ENCODE measurements at places on chromosomes 2 and 18.

- DNase-seq, result no peak
These were observed 382.8 kb downstream of the SETBP1 start for GRCh38 chr18:45063246-45064038.

GRCh38 chr2:237359894-237360780, 53.8 kb downstream of the COL6A3 start:
- no peak for DNase-seq

- DNase-seq, result no peak
These were observed 134.0 kb upstream of the NCK2 start for GRCh38 chr2:105610576-105611332.

- peak; percentile 11 for DNase-seq
These were observed 2.6 kb downstream of the GTF3C2 start for GRCh38 chr2:27353762-27354596.

GRCh38 chr18:40608226-40608625, 1346.8 kb upstream of the PIK3C3 start:
- DNase-seq, result no peak

GRCh38 chr2:10900216-10901109, 11.3 kb upstream of the KCNF1 start:
- peak; percentile 20 for DNase-seq

- no peak for DNase-seq
These were observed 145.0 kb upstream of the PELI1 start for GRCh38 chr2:64289251-64289650.

GRCh38 chr18:43571078-43571689, 293.9 kb upstream of the SYT4 start:
- DNase-seq, result peak; percentile 31

- DNase-seq, result no peak
These were observed 54.0 kb upstream of the IMP4 start for GRCh38 chr2:130288467-130289403.

DNA sequence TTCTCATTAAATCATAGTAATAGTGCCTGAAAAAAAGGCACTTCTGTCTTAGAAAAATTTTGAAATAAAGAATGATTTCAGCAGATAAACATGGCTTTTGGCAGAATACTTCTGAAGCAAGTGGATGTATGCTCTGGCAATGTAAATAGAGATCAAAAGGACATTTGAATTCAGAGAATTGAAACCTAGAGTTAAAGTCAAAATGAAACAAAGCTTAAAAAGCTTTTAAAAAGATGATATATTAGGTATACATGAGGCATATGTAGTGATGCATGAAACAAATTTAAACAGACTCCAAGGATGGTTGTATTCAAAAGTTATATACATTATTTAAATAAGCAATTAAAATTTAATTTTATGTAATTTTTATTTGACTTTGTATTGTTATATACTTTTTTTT, 1344.5 kb upstream of the TMEFF2 start:
- no peak for DNase-seq

DNA sequence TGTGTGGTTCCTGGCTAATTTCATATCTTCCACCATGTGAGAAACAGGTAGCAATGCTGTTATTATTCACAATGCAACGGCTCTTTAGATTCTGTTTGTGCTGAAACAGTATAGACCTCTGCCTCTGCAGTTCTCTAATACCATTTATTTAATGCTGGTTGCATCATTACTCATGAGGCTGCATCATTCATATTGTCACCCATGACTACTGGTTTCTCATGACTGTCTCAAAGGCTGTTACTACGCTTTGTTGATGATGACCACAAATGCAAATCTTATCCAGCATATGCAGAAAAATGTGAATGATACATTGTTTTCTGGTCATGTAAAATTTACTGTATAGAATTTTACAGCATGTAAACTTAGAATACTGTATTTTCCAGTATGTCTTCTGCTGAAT, 22.5 kb downstream of the CAVIN2 start:
- DNase-seq, result no peak

DNA sequence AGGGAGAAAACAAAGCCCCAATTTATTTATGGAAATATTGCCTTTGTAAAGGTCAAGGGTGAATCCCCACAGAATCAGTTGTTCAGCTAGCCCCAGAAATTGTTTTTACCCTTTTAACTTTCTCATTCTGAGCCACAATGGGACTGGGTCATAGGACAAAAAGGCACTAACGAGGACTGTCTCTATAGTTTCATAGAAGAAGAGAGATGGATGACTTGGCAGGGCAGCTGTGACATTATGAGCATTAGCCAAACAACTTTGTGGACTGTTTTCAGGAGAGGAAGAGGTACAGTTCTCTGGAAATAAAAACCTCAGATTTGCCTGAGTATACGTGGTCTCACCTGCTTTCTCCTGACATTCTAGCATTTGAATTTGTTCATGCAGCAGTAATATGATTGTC, 1155.8 kb upstream of the CHAC2 start:
- DNase-seq, result no peak

GRCh38 chr2:236935631-236936445, 149.9 kb upstream of the COPS8 start:
- no peak for DNase-seq

DNA sequence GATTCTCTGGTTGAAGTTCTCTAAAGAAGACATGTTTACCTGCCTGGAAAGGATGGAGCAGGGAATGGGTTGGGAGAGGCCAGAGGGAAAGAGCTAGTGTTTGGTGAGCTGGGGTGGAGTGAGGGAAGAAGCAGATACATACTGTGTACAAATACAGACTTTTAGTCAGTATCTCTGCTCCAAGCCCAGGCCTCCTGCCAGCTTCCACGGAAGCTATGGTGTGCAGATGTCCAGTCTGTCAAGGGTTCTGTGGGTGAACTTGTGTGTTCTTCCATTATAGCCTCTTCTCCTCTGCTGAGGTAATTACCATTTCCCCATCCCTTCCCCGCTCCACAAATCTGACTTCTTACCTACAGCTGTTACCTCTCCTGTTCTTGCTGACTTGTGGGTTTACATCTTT, 208.6 kb downstream of the HRH4 start:
- DNase-seq, result no peak

DNA sequence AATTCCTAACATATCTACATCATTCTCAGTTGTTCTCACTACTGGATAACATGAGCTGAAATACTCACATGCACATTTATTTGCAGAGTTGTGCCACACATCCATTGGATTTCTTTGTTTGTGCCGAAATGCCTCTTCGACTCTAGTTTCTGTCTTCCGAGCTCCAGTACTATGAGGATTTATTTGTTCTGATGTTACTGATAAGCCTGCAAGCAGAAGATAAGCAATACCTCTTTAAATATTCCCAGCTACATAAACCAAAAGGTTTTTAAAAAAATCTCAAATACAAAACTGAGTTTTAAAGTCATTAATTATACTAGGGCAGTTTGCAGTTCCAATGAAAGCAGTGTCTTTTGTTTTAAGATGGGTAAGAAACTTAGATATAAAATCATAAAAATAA, 164.8 kb downstream of the ATAD2B start:
- no peak for DNase-seq

- DNase-seq, result no peak
These were observed 42.7 kb downstream of the ACSL3 start for GRCh38 chr2:222903234-222904220.

DNA sequence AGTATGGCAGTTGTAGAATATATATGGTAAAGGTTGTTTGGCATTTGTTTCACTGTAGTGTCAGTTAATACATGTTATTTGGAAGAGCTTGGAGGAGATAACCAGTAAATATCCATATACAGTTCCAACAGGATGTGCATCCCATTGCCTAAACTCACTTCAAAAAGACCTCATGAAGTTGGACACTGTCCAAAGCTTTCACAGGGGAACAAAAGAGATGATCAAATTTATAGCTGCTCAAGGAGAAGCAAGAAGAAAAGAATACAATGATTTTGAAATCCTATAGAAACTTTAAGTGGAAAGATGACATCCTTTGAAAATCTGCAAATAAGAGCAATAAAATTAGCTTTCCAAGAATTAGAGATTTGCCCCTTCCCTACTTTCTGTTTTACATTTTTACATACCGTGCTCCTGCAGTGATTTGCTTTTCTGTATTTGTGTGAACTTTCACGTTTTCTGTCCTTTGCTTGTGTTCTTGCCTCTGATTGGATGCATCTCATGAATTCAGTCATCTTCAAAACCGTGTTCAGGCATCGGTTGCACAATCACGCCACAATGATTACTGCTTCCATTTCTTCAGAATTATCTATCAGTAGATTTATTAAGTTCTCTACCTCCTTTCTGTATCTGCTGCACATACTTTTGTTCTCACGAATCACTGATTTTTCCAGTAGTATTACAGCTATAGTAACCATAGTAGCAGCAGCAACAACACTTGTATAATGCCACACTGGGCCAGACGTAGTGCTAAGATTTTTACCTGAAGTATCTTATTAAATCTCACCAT, 83.8 kb downstream of the PARD3B start:
- DNase-seq, result no peak

DNA sequence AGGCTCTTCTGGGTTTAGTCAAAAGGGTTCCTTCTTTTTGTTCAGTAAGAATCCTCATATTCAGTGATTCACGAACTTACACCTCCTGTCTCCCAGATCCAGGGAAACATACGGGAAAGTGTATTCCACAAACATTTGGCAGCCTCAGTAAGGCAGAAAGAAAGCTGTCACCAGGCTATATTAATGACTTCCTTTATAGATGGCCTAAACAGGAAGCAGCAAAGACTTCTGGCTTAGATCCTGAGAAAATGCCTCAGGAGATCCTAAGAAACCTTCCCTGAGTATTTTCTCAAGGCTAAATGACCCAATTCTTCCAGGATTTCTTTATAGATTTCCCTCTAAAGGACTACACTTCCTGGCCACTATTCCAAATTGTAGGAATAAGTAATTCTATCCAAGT, 1995.5 kb upstream of the CELF4 start:
- DNase-seq, result no peak

- DNase-seq, result no peak
These were observed 38.8 kb upstream of the DAPL1 start for GRCh38 chr2:158756331-158756730.

GRCh38 chr2:231621051-231621879, 28.6 kb downstream of the TEX44 start:
- DNase-seq, result no peak

DNA sequence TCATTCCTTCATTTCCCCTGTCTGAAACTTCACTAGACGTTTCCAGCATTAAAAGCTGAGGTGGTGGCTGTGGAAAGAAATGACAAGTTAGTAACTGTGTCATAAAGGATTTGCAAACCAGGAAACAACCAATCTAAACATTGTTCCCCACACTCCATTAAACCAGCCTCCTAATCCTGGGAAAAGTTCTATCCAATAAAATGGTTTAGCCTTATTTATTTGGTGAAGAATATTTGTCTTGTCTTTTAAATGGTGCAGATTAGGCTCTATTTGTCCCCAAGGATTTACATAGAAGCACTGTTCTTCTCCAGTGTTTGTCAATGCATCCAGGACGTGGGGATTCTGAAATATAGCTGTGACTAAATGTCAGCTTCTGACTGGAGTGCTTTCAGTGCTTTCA, 10.5 kb upstream of the DPP4 start:
- no peak for DNase-seq

- no peak for DNase-seq
These were observed 2.1 kb upstream of the NGEF start for GRCh38 chr2:233015019-233015645.

GRCh38 chr2:137467246-137467862, 496.9 kb upstream of the HNMT start:
- DNase-seq, result peak; percentile 48

DNA sequence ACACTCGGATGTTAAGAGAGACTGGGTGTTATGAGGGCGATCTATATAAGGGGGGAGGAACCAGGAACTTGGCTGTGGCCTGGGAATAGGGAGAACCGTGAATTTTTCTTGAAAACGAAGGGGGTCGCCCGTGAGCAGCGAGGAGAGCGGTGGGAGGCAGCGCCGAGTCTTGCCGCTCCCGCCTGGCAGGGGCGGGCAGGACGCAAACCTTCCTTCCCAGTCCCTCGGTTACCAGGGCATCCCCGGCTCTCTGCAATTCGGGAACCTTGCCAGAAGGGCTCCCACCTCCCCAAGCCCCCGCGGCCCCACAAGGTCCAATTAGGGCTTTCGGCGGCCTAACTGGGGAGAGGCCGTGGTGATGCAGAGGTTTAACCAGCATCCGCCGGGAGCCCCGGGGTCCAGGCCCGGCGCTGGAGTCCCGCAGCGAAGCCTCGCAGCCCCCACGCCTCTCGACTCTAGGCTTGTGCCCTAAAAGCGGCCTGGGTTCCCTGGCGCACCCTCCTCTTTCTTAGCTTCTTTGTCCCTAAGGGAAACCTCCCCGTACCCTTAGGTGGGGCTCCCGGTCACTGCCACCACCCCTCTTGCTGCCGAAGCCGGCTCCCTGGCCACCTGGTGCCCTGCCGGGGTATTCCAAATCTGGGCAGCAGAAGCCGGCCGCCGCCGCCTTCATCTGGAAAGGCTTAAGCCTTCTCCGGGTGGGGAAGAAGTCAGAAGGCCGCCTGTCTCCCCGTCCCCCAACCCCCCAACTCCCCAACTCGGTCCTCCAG, 680 bp upstream of the FHOD3 start:
- DNase-seq, result no peak

GRCh38 chr2:176468457-176469113, 199.3 kb downstream of the MTX2 start:
- no peak for DNase-seq

- DNase-seq, result no peak
These were observed 141.2 kb upstream of the LGALSL start for GRCh38 chr2:64312622-64313397.

- no peak for DNase-seq
These were observed 2.9 kb upstream of the IL1F10 start for GRCh38 chr2:113064898-113065297.

GRCh38 chr2:157363612-157364101, 38.0 kb upstream of the ERMN start:
- no peak for DNase-seq

DNA sequence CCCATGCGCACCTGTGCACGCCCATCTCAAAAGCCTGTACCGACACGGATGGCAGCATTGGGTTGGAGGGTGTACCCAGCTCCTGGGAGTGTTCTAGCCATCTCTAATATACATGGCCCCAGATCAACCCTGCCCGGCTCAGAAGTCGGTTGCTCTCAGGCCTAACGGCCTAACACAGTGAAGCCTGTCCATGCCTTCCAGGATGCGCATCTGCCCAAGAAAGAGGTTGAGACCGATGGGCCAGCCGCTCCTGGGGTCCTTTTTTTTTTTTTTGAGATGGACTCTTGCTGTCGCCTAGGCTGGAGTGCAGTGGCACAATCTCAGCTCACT, 32.1 kb downstream of the PDIA6 start:
- DNase-seq, result no peak

DNA sequence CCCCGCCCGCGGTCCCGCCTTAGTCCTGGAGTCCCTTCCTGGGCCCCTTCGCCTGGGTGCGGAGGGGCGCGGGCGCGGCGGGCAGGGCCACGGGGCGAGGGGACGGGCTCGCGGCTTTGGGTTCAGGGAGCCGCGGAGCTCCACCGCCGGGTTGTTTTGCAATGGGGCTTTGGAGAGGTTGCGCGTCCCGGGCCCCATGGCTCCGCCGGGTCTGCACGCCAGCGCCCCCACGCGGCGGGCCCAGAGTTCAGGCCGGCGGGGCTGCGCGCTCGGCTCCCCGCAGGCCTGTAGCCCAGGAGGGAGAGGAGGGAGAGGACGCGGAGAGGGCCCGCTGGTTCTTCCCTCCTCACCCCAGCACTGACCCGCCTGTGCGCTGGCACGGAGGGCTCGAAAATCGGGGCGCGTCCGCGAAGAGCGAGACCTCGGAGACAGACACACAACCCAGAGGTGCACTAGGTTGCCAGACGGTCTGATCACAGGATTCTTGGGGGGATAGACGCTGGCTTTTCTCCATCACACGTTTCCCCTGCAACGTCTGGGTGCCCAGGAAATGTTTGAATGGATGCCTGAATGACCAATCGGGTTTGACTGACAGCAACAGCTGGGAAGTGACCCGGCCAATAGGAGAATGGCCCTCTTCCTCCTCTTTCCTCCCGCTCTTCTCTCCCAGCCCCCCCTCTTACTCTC, 4.9 kb upstream of the SIX2 start:
- peak; percentile 90 for DNase-seq

- no peak for DNase-seq
These were observed 583.5 kb downstream of the XIRP2 start for GRCh38 chr2:167471734-167472133.

All from HS-27A (cell line).